Right cardiac atrium (tissue), 5 donors: ENCODE measurements at places on chromosomes 6 and 20. TPM values are rescaled to one million over a fixed set of nuclear protein-coding genes. Genes with fewer than 3 reads are reported as not detected.

Gene BPIFB1
- polyA plus RNA-seq = not detected

Gene CALHM6
- polyA plus RNA-seq = 5.9 TPM

Gene SRSF6
- 50.8 TPM for polyA plus RNA-seq

Gene BPIFA1
- not detected for polyA plus RNA-seq
